ENCODE measurements at places on chromosomes 3 and 15.

GRCh38 chr15:62067448-62068044 is 769 bp downstream of the C2CD4A start:
- peak; percentile 22 for DNase-seq

DNA sequence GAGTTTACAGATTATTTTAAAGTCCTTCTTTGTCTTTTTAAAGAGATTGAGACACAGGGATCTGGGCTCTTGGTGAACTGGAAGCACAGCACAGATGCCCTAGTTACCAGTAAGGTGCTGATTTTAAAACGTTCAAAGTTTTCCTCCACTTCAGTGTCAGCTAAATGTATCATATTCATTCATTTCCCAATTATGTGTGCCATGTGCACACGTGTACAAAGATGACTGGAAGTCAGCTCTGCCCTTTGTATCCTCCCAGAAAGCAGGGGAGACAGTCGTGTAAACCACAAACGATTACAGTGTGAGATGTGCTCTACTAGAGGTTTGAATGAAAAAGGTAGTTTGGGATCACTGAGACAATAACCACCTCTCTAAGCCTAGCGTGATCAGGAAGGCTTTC is 730 bp downstream of the ZKSCAN7 start:
- DNase-seq: no peak

- DNase-seq: no peak
These were observed 147.6 kb downstream of the KBTBD8 start for GRCh38 chr3:67145738-67146137.

- DNase-seq: no peak
These were observed 47.1 kb upstream of the SERPINI2 start for GRCh38 chr3:167521006-167521355.

DNA sequence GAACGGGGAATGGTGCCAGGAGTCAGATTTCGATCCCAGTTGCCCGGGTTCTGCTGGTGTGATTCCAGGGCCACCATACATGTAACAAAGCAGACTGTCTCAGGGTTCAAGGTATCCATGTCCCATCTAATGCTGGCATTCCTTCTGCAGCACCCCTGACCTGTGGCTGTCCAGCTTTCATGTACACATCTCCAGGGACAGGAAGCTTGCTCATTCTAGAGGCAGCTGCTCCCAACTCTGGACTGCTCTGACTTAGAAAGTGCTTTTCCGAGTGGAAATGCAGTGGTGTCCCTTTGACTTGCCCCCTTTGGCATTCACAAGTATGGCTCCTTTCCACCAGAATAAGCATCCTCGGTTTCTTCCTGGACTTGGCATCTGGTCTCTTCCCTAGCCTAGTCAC is 30.9 kb downstream of the PML start:
- no peak for DNase-seq

DNA sequence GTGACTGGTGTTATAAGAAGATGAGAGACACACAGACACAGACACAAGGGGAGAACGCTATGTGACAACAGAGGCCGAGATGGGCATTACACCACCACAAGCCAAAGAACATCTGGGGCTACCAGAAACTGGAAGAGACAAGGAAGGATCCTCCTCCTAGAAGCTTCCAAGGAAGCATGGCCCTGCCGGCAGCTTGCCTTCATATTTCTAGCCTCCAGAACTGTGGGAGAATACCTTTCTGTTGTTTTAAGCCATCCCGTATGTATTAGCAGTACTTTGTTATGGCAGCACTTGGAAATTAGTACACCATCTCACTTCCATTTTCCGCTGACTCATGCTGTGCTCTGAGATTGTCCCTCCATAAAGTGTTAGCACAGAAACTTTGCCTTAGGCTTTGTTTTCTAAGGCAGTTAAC is 38.7 kb upstream of the CA12 start:
- no peak for DNase-seq

GRCh38 chr3:171388527-171388926 is 71.7 kb downstream of the TNIK start:
- DNase-seq: no peak

- no peak for DNase-seq
These were observed 148.5 kb downstream of the OSBPL10 start for GRCh38 chr3:31832551-31832950.

- DNase-seq: no peak
These were observed 101.7 kb downstream of the NPAP1 start for GRCh38 chr15:24777307-24777706.

- DNase-seq: no peak
These were observed 407.8 kb downstream of the TUSC7 start for GRCh38 chr3:117117188-117117936.

- no peak for DNase-seq
These were observed 665 bp downstream of the PIGB start for GRCh38 chr15:55319537-55320237.

- no peak for DNase-seq
These were observed 92.2 kb upstream of the RAP2B start for GRCh38 chr3:153069598-153070510.

- DNase-seq: no peak
These were observed 22.3 kb upstream of the ALDH1L1 start for GRCh38 chr3:126202680-126203079.

DNA sequence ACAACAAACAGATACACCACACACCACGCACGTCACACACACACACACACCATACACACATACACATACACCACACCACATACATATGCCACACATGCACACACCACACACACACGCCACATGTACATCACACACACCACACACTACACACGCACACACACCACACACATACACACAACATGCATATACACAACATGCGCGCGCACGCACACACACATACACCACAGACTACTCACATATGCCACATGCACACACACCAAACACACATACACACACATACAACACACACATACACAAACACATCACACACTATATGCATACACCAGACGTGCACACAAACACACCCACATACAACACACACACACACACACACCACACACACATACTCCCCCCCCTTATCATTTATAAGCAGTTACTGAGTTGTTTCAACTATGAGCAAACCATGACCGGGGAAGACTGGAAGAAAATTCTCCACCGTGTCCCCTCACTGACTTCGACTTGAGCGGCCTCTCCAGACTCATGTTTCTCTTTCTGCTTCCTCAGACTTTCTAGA is 126.7 kb upstream of the IQSEC1 start:
- DNase-seq: no peak

GRCh38 chr3:50853936-50854335 is 179.2 kb downstream of the DOCK3 start:
- no peak for DNase-seq

- no peak for DNase-seq
These were observed 107.8 kb downstream of the FEZF2 start for GRCh38 chr3:62265528-62265927.

All from activated CD4-positive, alpha-beta T cell treated with anti-CD3 and anti-CD28 coated beads for 4 hours (primary cell).